Activated effector memory CD4-positive, alpha-beta T cell treated with Interleukin-2 at 50 U/mL for 16 hours (primary cell): ENCODE measurements at places on chromosomes 3 and 15.

DNA sequence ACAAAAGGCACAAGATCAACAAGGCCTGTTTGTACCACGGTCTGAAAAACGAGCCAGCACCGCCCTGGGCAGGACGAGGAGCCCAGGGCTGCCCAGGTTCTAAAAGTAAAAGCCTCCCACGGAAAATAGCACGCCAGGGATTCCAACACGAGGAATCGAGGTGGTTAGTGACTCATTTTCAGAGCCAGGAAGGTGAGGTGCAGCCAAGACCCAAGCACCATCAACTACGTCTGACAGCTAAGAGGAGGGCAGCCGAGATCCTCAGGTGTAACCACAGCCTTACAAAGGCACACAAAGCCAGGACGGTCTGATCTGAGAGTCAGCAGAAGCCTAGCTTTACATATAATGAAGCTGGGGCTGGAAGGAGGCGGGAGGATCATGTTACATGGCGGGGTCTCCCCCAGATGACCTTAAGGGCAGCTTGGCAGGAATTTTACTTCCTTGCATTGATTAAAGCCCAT is 52.5 kb downstream of the ATP10A start:
- no peak for DNase-seq

DNA sequence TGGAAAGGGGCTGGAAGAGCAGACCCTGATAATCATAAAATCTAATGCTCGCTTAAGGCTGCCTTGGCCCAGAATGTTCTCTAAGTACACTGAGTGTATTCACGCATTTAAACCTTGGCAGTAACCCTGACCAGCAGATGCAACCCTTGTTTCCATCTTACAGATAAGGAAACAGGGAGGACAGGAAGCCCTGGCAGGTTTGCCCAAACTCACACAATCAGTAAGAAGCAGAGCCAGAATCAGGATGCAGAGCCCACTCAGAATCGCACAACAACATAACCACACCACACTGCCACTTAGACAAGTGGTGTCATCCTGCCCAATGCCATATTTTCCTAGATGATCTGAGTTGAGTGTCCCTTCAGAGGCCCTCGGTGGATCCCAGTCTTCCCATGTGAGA is 214.5 kb upstream of the HES1 start:
- DNase-seq, result no peak

DNA sequence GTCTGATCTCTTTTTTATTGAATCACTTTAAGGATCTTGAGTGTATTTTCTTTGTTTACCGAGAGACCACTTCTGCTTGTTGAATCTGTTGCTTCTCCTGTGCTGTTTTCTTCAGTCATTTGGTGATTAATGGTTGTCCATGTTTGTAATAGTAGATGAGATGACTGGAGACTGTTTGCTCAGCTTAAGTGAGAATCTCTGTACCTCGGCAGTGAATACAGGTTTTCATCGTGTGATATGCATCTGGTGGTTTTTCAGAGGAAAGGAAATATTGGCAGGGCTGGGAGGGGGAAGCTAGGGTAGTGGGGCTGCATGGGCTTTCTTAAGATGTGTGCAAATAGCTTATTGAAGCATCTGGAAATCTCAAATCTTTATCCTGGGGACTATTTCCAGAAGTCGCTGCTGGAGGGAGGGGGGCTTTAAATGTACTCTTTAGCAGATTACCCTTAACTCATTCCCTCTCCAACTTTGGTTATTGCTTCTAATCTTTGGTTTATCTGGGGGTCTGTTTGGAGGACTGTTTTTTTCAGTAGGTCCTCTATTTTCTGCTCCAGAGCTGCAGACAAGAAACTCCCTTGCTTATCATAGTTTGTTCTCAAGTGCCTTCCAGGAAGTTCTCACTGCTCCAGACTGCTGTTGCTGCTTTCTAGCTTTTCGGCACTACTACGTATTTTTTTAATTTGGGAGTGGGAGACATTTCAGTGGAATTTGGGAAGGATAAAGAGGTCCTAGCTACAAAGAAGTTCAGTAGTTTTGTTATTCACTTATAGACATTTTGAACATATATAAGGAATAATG is 19.4 kb downstream of the CMTM8 start:
- DNase-seq, result no peak

- no peak for DNase-seq
These were observed 223.7 kb downstream of the ITPR1 start for GRCh38 chr3:4716706-4717362.

DNA sequence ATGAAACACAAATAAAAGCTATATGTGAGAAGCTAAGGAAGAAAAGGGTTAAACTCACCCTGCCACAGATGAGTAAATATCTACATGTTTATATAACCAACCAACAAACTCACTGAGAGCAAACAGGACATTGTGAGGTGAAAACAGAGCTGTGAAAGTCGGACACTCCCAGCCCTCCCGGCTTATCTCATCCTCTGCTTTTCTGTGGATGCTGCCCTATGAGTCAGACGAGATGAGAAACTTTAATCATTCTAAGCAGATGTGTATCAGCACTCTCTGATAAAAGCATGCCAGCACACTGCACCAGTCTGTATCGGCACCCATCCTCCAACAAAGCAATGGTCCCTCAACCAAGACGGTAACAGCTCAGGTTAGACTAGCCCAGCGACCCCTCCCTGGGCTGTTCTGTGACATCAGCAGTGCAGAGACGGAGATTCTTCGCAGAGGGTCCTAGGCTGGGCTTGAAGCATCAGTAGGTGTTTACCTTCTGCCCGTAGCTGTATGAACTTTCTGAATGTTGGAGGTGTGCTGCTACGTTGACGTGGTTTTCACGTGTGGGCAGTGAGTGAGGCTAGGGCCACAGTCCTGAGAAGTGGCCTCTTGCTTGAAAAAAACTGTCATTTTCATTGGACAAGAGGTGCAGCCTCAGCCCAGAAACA is 119.8 kb upstream of the ALDH1A3 start:
- DNase-seq, result no peak

DNA sequence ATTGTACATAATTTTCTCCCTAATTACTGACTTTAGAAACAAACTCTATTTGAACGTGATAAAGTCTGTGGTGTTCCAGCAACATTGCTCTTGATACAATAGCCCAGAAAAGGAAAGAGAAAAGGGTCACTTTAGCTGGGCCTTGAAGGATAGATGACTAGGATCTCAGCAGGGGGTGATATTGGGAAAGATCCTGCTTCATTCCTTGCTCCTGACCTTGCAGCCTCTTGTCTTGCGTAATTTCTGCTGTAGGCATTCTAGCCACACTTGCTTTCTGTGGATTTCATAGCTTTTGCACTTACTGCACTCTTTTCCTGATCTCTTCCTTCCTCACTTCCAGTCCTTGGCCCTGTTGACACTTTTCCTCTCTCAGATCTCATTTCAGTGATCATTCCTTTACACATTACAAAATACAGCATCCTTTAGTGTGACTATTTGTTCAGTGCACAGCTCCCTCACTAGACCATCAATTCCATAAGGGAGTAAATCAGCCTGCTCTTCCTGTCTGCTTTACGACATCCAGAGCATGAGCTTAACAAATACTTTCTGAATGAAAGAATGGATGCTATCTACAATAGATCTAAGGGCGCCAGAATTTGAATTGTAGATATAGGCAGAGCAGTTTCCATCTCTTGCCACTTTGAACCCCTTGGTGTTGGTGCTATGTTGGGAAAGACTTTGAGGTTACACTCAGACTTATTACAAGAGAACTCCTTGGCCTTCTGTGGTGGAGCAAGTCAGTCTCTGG is 559.6 kb upstream of the MDFIC2 start:
- no peak for DNase-seq

DNA sequence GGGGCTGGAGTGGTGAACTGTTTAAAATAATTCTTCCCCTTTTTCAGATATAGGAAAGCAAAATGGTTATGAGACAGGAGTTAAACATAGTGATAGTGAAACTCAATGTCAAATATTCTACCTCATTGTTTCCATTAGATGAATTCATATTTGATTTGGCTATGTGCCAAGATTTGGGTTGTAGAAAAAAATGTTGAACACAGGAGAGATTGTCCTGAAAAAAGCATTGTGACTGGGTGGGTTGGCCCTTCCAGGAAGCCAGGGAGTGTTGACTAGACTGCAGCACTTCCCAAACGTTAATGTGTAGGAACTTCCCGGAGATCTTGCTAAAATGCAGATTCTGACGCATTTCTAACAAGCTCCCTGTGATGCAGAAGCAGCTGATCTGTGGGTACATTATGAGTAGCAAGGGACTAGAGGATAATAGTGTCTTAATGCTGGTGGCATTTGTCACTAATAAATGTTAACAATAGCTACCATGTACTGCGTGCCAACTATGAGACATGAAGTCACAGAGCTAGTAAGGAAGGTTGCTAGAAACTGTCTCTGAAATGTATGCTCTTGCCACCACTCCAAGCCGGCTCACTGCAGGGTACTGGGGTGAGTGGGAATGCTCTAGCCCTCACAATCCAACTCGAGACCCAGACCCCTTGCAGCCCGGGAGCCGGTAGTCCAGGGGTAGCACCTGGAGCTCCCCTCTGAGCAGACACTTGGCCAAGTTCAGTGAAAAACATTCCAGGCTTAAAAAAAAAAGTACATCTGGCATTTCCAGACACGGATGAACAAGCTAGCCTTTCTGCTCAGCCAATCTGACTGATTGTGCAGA is 120.6 kb downstream of the CD47 start:
- no peak for DNase-seq

DNA sequence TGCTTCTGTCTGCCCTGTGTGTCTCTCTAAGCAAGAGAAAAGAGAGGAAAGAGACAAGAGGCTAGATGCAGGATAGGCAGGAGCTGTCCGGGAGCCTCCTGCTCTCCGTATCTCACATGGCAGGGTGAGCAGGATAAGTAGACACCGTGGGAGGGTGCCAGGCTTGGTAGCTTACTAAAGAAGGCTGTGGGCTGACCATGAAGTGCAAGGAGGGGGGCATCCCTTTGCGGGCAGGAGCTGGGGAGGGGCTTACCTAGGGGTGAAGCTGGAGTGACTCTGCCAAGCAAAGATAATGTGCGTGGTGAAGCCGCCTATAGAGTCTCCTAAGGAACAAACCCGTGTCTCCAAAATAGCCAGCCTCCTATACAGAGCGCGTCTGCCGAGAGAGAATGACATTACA is 33.7 kb upstream of the TMC3 start:
- no peak for DNase-seq

DNA sequence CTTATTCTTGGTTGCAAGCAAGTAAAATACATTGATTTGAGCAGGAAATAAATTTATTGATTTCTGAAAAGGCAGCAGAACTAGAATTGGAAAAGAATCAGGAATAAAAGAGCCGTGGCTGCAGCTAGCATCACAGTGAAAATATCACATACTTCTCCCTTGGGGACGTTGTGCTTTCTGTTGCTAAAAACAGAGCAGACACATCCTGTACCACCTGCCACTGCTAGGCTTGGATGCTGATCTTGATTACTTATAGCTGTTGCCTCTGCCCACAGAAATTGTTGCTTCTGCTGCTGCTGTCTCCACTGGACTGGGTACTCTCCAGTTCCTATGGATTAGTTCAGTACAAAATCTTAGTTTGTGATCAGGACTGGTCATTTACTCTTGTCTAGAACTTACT is 283.8 kb downstream of the C3orf38 start:
- no peak for DNase-seq

DNA sequence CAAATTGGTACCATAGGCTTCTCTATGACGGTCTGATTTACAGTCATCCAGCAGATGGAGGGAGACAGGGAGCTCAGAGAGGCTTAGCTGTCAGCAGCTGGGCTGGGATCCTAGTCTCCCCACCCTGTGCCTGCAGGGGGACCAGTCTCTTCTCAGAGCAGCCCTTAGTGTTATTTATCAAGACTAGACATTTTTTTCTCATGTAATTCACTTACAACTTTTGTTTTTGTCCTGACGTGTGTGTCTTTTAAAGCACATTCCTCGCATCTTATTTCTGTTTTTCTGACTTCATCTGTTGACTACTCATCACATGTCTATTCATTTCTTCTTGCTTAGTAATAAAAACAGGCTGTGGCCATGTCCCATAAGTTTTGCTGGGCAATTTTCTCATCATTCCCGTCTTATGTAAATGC is 116.1 kb downstream of the KLF13 start:
- DNase-seq, result no peak

DNA sequence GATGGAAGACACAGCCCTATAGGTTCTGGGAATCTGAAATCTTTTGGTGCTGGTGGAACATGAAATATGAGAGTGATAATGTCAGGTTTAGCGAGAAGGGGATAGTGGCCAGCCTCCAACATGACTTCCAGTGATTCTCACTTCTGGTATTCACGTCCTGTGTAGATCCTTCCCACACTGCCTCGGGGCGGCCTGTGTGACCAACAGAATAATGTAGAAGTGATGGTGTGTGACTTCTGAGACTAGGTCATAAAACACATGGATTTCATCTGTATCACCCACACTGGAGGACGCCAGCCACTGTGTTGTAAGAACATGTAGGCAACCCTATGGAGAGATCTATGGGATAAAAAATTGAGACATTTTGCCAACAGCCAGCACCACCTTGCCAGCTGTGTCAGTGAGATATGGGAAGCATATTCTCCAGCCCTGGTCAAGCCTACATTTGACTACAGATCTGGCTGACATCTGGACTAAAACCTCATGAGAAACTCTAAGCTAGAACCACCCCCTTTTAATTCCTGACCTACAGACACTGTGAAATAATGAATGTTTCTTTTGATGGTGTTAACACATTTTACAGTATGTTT is 25.5 kb upstream of the NUDT16 start:
- DNase-seq, result no peak

- no peak for DNase-seq
These were observed 523.8 kb downstream of the AGBL1 start for GRCh38 chr15:86603466-86603865.

- no peak for DNase-seq
These were observed 11.4 kb downstream of the TIPARP start for GRCh38 chr3:156685752-156686151.

GRCh38 chr3:62570888-62571287 is 197.5 kb upstream of the FEZF2 start:
- no peak for DNase-seq

GRCh38 chr15:100784493-100785180 is 95.0 kb upstream of the ALDH1A3 start:
- no peak for DNase-seq

DNA sequence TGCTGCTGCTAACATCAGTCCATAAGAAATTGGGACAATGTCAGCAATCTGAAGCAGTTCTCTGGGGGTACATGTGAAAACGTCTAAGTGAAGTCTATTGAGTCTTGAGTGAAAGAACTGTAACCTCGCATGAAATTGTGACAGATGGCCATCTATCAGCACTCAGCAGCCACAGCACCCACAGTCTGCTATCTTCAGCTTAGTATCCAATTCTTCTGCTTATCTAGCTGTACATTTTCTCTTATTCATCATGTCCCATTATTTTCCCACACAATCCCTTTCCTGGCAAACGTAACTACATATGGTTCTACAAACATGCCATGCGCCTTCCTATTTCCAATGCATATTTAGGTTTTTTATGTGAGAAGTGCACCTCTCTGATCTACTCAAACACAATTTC is 629.7 kb downstream of the NTRK3 start:
- no peak for DNase-seq

- no peak for DNase-seq
These were observed 504.1 kb downstream of the NTRK3 start for GRCh38 chr15:87752250-87752951.

GRCh38 chr15:64702816-64703631 is 72.4 kb downstream of the RBPMS2 start:
- DNase-seq, result peak; percentile 93
